ENCODE measurements at places on chromosomes 12 and 14.

DNA sequence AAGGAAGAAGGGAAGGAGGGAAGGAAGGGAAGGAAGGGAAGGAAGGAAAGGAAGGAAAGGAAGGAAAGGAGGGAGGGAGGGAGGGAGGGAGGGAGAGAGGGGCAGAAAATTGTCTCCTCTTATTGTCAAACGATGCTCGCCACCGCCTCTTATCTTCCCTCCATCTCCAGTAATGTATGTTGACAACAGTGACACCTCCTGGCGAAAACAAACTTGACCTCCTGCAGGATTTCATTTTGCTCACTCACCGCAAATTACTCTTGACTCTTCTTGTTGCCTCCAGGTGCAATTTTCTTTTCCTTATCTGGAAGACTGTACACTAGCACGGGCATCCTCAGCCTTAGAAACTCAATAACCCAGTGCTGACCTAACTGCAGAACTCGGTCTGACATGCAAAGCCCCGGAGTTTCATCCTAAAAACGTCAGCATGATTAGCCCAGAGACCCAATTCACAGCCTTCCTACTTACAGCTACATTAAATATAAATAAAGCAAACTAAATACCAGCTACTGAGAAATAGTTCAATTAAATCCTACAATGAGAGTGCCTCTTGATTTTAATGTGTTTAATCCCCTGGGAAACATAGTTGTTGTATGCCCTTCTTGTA, 512.4 kb upstream of the TMPO start:
- DNase-seq: peak; percentile 75

DNA sequence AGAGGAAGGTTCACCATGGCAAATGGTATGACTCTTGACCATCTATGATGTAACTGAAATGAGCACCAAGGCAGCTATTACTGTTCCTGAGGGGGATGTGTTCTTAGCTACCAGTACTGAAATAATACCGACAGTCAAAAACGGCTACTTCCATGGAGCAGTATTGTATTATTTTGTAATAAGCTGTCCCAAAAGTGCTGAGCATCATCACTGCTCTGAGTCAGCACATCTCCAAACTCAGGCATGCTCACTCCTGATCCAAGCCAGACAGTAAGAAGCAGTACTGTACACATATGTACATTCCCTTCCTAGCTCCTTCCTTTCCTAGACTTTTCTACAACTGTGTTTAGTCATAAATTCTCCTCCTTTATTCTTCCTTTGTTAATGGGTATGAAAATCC, 8.6 kb downstream of the VTI1B start:
- DNase-seq: no peak

DNA sequence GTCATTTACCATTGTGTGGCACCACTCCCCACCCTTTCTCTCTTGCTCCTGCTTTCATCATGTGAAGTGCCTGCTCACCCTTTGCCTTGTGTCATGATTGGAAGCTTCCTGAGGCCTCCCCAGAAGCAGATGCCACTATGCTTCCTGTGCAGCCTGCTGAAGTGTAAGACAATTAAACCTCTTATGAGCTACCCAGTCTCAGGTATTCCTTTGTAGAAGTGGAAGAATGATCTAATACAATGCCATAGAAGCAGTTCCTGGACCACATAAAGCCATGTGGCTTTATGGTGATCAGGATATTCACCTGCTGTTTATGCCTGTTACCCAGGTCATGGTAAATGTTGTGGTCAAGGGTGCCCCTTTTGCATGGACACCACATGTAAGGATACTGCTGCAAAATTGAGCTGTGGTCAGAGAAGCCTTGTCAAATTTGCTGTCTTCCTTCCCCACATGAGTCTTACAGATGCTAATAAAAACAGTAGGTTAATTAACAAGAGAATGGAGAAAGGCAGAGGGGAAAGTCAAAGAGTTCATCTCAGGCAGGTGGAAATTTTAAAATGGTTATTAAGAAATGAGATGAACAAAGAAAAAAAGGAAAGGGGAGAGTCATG, 112.8 kb upstream of the IFNG-AS1 start:
- DNase-seq: no peak

GRCh38 chr12:109630815-109631214, 57.2 kb downstream of the MVK start:
- DNase-seq: no peak

GRCh38 chr12:31035967-31036665, 37.5 kb upstream of the DDX11 start:
- DNase-seq: no peak

GRCh38 chr14:60233251-60233650, 15.8 kb upstream of the PPM1A start:
- DNase-seq: no peak

GRCh38 chr12:47317175-47317915, 237.6 kb upstream of the AMIGO2 start:
- no peak for DNase-seq

- no peak for DNase-seq
Observed at GRCh38 chr12:76337583-76337982, 10.6 kb downstream of the BBS10 start.

GRCh38 chr14:92600318-92601053, 86.9 kb downstream of the RIN3 start:
- DNase-seq: no peak

DNA sequence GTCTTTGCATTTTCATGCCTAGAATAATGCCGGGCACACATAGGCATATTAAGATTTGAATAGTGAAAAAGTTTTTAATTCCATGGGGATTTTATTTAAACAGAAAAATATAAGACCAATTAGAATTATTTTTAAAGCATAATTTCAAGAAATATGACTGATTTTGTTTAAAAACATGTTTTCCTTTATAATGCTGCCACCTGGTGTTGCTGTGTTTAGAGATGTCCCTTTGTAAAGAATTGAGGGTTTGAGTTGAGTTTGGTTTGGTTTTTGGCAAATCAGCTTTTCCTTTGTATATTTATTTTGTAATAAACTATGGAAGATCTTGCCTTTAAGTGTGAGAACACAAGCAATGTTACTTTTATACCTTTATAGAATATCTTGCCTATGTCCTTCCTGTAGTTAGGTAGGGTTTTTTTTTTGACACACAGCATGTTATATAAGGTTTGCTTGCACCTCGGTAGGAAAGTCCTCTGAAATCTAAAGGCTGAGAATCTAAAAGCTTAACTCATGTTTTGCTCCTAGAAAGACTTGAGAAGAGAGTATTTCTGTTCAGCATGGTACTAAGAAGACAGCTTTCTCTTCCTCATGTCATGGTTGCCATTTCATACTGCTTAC, 31.4 kb upstream of the SNAPC1 start:
- DNase-seq: peak; percentile 38

GRCh38 chr12:15497671-15498292, 175.5 kb downstream of the PTPRO start:
- no peak for DNase-seq

- DNase-seq: no peak
Observed at GRCh38 chr12:12486661-12487240, 75.9 kb downstream of the DUSP16 start.

DNA sequence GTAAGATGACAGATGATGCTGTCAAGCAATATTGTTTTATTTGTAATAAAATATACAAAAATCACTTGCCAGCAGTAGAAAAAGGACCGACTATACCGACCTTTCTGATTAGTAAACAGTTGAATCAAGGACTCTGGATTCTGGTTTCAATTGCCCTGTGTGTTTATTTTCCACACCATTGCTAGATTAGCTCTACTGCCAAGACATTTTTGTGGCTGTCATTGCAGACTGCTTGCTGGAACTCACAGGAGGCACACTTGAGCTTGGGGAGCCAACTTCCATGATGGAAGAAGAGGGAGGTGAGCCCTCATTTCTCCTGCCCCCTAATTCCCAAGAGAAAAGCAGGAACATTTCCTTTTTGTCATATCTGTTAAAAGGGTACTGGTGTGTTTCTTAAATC, 51.3 kb downstream of the MAPKAPK5 start:
- no peak for DNase-seq

- DNase-seq: no peak
Observed at GRCh38 chr12:3158851-3159465, 81.8 kb downstream of the TSPAN9 start.

DNA sequence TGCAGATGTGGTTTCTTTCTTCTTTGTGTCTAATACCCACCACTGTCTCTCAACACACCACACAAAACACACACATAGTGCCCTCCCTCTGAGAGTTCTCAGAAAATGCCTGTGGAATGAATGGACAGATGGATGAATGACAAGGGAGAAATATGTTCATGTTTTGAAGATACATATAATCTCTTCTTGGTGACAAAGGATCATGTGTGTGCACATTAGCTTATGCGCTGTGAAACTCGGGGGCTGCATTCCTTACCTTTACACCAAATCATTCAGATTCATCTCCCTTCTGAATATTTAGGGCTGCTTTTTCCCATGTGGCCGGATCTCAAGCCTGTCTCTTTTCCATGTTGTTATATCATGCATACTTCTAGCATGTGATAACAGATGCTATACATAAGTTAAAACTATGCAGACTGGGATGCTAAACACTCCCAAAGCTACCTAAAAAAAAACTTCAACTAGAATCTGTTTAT, 111.4 kb downstream of the EPS8 start:
- DNase-seq: no peak

DNA sequence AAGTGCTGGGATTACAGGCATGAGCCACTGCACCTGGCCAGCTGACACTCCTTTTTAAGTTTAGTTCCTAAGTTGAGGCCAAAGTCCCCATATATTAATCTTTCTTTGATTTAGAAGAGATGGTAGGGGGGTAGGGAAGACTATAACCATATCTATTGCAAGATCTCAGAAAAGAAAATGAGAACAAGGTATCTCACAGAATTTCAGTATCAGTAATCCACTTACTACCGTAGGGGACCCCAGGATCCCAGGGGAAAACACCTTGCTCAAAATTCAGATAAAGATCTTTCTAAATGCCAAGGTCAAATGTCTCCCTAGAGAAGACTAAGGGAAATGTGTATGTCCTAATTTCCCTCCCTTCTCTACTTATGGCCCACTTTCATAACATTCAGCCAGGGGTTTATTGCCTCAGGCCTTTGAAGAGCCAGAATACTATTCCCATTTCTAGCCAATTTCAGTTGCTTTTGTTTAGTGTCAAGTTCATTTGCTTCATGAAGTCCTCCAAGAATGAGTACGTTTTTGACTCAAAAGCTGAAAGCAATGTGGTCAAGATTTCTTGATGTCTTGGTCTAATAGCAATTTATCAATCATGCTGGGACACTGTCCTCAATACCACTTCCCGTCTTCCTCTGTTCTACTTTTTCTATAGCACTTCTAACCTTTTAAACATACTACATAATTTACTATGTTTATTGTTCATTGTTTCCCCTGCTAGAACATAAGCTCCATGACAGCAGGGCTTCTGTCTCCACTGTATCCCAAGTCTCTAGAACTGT, 86.3 kb downstream of the DCAF5 start:
- DNase-seq: no peak

GRCh38 chr14:29518335-29518734, 409.3 kb downstream of the PRKD1 start:
- no peak for DNase-seq

GRCh38 chr14:68951035-68951797, 27.9 kb downstream of the ACTN1 start:
- DNase-seq: no peak

- peak; percentile 16 for DNase-seq
Observed at GRCh38 chr12:14873440-14874185, 12.0 kb downstream of the MGP start.

GRCh38 chr12:131454418-131455217, 256.3 kb upstream of the SFSWAP start:
- DNase-seq: peak; percentile 82

GRCh38 chr12:104466709-104467345, 10.1 kb downstream of the CHST11 start:
- DNase-seq: peak; percentile 31
